ENCODE measurements at places on chromosomes 3 and 15. TPM values are rescaled to one million over a fixed set of nuclear protein-coding genes. Genes with fewer than 3 reads are reported as not detected.

The CCDC32 gene
- total RNA-seq: 8.9 TPM

The GASK1A gene
- not detected for total RNA-seq

The XCR1 gene
- not detected for total RNA-seq

The CD47 gene
- 27.2 TPM for total RNA-seq

The SERP1 gene
- total RNA-seq: 416 TPM
